ENCODE measurements at places on chromosomes 11 and 22. TPM values are rescaled to one million over a fixed set of nuclear protein-coding genes. Genes with fewer than 3 reads are reported as not detected.

- DNase-seq, result no peak
Observed at GRCh38 chr11:36885154-36885553, 287.1 kb upstream of the RAG2 start.

- no peak for DNase-seq
Observed at GRCh38 chr22:27377501-27378295, 423.9 kb downstream of the MN1 start.

DNA sequence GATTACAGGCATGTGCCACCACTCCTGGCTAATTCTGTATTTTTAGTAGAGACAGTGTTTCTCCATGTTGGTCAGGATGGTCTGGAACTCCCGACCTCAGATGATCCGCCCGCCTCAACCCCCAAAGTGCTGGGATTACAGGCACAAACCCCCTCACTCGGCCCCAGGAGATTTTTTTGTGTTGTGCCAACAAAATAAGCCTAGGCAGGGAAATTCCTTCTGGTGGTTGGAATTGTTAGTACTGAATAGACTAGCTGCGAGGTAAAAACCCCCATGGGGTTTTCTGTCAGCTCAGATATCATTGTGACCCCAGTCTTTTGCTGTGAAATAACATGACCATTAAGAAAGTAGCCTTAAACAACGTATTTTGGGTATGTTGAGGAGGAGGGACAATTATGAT, 144.9 kb downstream of the BCR start:
- no peak for DNase-seq

DNA sequence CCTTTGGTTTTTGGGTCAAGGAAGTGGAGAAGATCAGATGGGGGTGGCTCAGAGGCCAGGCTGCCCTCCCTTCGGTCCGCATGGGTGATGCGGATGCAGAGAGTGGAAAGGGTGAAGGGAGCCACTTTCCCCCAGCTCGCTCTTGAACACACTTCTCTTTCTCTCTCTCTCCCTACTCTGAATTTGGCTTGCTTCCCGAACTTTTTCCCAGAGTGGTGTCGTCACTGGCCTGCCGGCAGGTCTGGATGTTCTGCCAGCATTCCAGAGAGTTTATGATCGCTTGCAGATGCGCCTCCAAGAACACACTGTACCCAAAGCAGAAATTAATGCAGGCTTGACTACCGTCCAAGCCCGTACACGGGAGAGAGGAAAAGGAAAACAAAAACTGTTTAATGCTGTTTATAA, 103.2 kb downstream of the ZBTB16 start:
- peak; percentile 87 for DNase-seq

DNA sequence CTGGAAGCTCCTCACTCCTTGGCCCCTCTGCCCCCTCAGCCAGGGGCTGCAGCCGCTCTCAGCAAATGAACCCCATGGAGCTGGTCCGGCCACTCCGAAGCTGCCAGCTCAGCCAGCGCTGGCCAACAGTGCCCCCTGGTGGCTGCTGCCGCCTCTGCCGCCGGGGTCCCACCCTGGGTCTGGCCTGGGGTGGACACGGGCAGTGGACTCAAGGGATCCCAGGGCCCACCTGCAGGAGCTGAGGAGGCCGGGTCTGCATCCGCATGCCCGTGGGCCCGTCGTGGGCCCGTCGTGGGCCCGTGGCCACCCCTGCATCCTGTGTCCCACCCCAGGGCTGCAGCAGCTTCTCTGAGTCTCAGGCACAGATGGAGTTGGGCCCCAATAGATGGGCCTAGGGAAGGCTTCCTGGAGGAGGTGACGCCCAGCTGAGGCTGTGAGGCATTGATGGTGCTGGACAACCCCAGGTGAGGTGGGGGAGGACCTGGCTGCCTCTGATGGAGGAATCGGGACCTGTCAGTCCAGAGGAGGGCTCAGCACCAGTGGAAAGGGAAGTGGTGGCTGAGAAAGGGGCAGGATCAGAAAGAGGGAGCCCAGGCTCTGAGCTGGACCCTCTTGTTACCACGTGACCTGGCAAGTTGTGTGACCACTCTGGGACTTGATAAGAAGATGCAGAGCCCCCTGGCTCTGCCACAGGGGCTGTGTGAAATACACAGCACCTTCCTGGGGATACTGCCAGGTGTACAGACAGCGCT, 522.3 kb downstream of the BRD1 start:
- DNase-seq, result peak; percentile 77

- no peak for DNase-seq
Observed at GRCh38 chr11:85941380-85941973, 86.3 kb downstream of the CCDC83 start.

DNA sequence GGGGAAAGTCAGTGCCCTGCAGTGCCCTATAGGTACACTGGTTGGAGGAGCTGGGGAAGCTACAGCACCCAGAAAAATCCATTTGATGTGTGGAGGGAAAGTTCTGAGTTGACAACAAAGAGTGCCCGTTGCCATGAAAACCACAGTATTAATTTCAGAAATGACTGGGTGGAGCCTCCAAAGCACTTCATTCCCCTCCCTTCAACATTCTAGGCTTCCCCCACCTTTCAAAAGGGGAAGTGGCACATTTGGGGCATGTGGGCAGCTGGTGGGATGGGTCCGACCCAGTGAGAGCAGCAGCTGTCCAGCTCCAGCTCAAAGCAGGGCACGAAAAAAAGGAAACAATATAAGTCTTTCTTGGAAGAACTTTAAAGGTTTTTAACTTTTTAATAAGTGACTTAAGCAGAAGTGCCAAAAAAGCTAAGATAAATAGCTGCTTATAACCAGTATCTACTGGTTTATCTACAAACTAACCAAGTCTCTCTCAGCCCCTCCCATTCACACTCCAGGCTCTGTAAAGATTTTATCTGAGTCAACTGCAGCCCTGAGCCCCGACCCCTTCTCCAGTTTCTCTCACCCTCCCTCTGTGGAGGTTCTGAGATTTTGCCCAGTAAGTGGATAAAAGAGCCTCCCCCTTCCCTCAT, 9.0 kb upstream of the AHNAK start:
- DNase-seq, result no peak

- DNase-seq, result no peak
Observed at GRCh38 chr11:12810568-12810894, 136.3 kb downstream of the TEAD1 start.

DNA sequence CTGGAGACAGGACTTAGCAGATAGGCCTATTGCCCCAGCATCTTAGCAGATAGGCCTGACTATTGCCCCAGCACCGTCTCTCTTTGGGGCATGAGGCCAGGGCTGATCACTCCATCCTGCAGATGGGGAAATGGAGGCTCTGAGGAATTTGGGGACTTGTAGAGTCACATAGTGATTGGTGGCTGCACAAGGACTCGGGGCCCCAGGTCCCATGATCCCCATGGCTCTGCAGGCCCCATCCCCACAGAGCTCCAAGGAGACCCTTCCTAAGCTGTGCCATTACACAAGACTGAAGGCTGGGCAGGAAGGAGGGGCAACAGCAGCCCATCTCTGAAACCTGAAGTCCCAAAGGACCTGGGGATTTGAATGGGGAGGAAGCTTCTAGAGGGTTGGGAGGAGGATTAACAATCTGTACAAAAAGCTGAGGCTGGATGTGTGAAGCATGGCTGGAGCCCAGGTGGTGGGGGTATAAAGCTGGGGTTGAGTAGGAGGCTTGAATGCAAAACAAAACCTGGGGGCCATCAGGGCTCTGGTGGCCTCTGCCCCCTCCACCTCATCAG, 1.6 kb downstream of the ARAP1 start:
- DNase-seq, result no peak

- DNase-seq, result no peak
Observed at GRCh38 chr11:114124601-114125144, 65.2 kb downstream of the ZBTB16 start.

- DNase-seq, result no peak
Observed at GRCh38 chr11:78731027-78731426, 156.4 kb upstream of the NARS2 start.

DNA sequence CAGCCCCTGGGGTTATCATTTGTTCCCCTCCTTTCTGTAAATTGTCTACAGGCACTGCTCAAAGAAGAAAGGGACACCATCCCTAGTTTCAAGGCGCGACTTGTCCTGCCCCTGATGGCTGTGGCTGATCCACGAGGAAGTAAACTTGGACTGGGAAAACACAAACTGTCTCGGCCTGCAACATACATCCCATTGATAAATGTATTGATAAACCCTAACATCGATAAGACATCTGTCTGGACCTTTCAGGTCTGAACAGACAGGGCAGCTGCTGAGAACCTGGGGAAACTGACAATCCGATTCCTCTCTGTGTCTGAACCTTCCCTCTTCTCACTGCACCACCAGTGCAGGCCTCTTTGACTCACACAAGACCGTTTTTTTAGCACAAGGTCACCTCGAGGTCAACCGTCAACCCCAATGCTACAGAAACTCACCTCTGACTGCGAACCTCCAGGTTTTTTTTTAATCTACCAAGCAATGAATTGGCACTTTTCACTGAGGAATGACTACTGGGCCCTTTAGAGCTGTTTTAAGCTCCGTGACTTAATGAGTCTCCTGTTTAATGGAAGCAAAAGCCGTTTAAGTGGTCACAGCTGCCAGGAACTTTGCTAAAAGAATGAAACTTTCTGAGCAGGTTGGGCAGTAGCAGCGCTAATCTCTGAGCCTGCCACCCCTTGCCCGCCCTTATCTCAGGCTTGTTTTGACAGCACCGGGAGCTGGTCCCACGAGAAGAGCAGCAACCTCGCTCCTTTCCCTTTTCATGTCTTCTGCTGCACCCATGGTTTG, 203.8 kb upstream of the TMEM45B start:
- no peak for DNase-seq

DNA sequence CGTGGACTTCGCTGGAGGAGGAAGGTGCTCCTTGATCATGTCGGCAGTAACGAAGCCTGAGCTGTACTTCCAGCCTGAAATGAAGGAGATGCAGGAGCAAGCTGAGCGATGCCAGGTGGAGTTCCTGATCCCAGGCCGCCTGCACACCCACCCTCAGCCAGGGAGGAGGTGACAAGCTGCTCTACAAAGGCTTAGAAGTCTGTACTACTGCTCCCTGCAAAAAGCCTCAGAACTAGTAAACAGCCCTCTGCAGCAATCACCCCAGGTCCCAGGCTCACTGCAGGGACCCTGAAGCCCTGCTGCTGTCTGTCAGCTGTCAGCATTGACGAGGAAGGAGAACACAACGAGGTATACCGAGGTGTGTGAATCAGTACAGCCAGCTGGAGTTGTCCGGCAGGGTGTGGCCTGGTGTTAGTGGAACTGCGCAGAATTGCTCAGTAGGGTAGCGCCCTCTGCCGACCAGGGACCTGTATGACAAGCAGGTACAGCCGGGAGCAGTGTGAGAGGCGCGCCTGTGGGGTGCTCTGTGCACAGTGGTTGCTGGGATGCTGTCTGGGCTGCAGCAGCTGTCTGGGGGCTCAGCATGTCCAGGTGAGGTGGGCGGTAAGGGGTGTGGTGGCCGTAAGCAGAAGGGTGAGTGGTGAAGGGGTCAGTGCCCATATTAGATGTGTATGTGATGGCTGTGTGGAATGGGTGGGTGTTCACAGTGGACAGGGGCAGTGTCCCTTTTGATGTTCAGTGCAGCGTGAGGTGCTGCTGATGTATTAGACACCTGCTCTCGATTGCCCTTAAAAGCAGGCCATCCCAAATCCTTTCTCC, 7.6 kb downstream of the CYB5R2 start:
- peak; percentile 85 for DNase-seq

DNA sequence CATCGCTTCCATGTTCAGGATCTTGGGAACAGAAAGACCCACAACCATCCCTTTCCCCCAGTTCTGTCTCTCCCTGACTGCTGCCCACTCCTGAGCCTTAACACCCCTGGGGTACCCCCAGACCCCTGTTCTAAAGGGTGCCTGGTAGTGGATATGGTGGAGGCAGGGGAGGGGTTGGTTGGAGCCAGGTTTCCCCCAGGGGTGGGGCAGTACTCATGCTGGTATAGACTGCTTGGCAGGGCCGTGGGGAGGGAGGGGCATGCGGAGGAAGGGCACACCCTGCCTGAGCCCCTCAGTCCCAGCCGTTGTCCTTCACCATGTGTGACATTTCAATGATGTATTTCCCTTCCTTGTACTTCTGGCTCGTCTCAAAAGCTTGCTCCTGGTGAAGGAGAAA, 4.0 kb downstream of the YPEL4 start:
- DNase-seq, result no peak

- DNase-seq, result no peak
Observed at GRCh38 chr22:39353346-39353745, 3.6 kb downstream of the SYNGR1 start.

GRCh38 chr11:35009944-35010342, 93.5 kb downstream of the PDHX start:
- no peak for DNase-seq

DNA sequence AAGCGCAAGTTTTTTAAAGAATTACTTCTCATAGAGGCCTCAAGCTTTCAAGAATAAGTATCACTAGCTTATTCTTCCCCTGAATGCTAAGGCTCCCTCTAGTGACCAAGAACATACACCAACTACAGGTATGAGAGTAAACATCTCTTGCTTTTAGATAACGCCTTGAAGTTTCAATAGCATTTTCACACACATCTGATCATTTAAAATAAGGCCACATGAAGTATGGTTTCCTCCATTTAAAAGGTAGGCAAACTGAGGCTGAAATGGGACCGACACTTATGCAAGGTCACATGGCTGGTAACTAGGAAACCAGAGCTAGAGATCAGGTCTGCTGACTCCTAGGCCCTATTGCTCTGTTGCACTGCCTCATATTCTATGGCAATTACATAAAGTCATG, 66.5 kb downstream of the CCDC34 start:
- no peak for DNase-seq

DNA sequence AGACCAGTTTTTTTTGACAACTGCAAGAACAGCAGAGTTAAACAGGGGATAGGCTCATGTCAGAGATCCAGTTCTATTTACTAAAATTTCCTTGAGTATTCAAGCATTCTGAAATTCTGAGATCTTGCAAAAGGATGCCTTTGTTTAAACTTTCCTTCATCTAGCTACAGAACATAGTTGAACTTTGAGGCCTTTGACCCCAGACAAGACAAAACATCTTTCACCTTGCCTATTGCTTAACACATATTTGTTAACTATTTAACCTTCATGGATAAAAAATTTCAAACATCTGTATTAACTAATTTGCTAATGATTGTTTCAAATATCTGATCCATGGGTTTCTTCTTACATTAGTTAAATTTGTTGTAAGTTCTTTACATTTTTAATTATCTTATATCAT, 38.2 kb downstream of the GLYATL1 start:
- no peak for DNase-seq

DNA sequence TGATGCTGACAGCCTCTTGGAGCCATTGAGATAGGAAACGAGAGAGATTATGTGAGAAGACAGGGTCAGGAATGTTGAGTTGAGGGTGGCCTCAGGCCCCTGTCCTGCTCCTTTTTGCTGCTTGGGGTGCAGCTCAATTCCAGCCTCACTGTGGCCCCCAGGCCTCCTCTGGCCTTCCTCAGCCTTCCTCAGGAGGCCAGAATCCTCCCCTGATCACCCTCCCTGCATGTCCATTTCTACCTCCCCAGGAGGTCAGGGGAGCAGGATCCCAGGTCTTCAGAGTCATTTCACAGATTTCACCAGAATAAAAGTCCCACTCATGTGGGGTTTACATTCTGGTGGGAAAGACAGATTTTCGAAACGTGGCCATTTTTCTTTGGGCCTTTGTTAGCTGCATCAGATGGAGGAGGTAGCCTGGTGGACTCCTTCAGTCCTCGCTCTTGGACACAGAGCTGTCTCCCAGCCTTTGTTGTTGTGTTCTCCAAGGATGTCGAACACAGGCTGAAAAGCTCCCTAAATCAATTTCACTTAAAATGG, 2.2 kb upstream of the KCNQ1OT1 start:
- DNase-seq, result peak; percentile 1

- no peak for DNase-seq
Observed at GRCh38 chr11:127059750-127060149, 59.2 kb upstream of the KIRREL3 start.

PLEKHB1 gene
- total RNA-seq, result 3.5 TPM

UPK2 gene
- not detected for total RNA-seq

CLMP gene
- 70.9 TPM for total RNA-seq

ASPHD2 gene
- 1.5 TPM for total RNA-seq

PKP3 gene
- total RNA-seq, result 0.42 TPM

OR52I2 gene
- total RNA-seq, result not detected

TRIM49 gene
- not detected for total RNA-seq
